Fibroblast of skin of right biceps (primary cell): ENCODE measurements at places on chromosomes 5 and 9.

DNA sequence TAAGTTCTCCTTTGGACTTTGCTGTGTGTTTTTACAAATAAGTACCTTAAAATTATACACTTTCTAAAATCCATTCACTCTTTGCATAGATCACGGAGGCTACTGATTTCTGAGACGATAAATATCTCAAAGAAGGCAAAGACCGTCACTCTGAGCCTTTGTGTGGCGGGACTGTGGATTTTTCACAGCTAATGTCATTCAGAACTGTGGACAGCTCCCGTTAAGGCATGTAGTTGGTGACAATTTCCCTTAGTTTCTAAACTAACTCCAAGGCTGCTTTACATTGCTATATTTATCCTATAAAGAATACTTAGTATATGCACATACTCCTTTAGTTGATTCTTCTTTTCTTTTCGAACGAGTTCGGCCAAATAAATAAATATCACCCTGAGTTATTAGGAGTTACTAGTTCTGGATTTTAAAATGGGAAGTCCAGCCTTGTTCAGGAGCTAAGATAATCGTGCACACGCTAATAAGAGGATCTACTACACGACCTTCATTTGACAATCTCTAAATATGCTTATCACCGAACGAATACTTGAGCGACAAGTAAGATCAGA lies 1.8 kb downstream of the HCN1 start:
- no peak for DNase-seq

GRCh38 chr9:20604562-20604961 lies 17.7 kb downstream of the MLLT3 start:
- no peak for DNase-seq

DNA sequence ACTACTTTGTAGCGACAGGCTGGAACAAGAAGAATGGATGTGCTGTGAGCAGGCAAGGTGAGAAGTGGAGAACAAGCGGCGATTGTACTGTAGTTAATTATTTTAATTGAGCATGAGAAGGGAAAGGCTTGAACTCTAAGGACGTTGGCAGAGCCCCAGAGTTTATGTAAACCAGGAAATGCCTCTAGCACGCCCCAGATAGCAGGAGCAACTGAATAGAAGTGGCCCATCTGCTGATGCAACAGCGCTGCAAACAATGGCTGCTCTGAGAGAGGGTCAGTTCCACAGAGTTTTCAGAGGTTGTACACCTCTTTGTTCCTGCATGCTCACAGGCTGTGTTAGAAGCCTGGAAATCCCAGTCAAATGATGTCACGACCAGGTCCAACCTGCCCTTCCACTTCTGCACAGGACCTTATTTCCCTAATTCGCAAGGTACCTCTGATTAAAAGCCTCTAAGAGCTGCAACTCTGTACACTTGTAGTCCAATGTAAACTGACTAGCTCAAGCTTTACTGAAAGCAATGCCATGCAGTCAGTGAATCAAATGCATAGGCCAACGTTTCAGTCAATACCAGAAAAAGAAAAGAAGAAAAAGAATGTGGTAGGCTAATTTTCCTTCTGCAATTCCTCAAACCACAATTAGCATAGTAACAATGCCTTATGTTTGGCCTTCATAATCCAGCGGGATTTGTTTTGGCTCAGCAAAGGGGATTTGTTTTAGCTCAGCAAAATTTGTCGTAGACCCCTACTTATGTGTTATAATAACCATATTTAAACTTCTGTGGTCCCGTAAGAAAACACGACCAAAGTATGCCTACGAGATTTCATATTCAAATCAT lies 119.6 kb upstream of the RETREG1 start:
- peak; percentile 79 for DNase-seq

DNA sequence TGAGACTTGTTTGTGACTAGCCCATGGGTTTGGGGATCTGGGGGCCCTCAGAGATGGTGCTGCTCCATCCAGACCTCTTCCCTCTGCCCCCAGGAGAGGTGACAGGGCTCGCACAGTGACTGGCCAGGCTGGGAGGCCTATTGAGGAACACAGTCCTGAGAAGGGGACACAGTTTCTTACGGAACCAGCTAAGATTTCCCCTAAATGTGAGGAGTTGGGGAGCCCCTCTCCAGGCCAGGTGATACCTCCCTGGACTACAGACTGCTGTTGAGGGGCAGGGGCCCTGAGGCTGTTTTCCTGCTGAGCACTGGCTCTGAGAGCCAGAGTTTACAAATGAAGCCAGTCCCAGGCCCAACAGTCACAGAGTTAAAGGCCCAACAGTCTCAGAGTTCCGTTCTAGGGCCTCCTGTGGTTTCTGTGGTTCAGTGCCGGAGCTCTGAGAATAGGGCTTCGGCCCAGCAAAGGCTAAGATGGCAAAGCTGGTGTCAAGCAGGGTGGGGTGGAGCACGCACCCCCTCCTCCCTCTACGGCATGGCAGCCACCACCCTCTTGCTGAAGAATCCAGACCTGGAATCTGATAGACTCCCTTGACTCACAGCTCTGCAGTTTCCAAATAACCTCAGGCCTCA lies 1.1 kb upstream of the SEMA4D start:
- no peak for DNase-seq

- DNase-seq: peak; percentile 41
These were observed 75.4 kb downstream of the NDUFAF2 start for GRCh38 chr5:61020415-61020814.

DNA sequence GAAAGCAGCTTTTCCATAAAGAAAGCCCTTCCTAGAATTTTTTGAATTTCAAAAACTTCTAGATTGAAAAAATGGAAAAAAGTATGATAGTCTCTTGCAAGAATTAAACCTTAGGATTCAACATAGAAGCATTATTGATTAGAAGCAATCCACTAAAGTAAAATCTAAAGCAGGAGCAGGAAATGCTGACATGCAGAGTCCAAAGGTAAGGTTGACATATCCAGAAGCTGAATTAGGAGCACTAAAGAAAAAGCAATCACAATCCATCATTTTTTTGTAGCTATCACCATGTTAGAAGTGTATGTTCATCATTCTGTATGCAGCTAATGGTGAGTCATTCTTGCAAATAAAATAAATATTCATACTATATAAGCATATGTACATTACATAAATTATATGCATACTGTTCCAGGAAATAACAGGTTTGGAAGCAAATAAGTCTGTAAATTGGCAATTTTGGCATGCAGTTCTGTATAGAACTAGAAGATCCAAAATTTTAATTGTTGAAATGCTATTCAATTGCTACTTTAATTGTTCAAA lies 39.4 kb upstream of the RNF180 start:
- no peak for DNase-seq

DNA sequence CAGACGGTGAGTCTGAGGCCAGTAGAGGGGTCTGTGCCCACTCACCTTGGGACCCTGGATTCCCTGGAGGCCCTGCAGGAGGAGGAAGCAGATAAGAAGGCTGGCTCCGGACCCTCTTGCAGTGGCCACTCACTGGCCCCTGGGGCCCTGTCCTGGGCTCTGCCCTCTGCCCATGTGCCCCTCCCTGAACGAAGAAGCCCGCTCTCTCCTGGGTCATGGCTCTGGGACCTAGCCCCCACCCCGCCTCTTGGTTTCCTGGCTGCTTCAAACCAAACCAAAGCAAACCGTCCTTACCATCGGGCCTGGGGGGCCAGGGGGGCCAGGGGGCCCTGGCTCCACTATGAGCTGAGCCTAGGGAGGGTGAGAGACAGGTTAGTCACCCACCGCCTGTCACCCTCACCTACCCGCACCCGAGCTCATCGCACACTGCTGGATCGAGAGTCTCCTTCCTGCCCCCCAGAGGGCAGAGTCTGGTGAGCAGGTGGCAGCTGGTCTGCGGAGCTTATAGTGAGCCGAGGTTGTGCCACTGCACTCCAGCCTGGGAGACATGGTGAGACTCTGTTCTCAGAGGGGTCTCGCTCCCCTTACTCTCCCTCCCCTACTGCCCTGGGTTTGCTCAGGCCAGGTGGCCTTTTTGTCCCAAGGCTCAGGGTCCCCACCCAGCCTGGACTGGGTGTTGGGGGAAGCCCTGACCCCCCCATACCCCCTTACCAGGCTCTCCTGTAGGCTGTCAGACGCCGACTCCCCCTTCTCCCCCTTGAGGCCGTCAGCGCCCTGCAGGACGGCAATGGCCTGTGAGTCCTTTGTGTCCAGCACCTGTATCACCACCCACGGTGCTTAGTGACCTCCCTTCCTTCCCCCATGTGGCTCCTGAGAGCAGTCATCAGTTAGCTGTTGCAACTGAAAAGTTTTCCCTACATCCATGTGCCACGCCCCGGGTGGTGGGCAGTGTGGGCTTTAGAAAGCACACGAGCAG lies 15.2 kb upstream of the PHYKPL start:
- DNase-seq: no peak

DNA sequence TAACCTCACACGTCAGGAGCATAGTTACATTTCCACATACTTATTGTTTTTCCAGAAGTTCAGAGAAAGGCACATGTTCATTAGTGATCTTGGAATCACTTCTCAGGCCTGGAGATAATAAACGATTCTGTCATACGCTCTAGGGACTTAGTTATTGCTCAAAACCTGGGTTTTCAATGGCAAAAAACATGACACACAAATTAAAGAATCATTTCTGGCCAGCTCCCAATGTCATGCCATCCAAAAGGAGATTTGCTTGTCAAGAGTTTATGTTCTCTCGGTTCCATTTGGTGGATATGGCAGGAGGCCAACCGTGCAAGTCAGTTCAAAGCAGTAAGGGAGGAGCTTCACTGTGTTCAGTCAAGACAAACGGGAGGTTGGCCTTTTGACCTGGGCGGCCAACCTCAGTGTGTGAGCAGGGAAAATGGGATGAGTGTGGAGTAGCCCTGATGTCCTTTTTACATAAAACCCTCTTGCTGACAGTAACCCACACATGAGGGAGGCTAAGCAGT lies 123.4 kb downstream of the NXNL2 start:
- peak; percentile 61 for DNase-seq

DNA sequence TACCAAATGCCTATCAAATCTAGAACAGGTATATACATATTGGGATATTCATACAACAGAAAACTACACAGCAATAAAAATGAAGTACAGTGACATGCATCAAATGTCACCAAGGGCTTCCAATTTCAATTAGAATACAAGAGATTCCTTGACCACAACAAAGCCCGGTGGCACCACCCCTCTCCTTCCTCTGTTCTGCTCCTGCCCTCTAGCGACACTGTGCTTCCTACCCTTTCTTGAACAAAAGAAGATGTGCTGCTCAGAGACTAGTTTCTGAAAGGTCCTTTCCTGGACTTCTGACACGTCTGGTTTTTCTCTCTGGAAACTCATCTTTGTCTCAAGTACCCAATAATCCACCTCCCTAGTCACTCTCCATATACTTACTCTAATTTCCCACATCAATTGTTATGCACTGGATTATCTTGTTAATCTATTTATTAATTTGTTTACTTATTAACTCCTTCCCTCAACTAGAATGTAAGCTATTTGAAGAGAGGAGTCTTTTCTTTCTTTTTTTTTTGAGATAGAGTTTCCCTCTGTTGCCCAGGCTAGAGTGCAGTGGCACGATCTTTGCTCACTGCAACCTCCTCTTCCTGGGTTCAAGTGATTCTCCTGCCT lies 70.4 kb upstream of the CTSV start:
- DNase-seq: peak; percentile 5

DNA sequence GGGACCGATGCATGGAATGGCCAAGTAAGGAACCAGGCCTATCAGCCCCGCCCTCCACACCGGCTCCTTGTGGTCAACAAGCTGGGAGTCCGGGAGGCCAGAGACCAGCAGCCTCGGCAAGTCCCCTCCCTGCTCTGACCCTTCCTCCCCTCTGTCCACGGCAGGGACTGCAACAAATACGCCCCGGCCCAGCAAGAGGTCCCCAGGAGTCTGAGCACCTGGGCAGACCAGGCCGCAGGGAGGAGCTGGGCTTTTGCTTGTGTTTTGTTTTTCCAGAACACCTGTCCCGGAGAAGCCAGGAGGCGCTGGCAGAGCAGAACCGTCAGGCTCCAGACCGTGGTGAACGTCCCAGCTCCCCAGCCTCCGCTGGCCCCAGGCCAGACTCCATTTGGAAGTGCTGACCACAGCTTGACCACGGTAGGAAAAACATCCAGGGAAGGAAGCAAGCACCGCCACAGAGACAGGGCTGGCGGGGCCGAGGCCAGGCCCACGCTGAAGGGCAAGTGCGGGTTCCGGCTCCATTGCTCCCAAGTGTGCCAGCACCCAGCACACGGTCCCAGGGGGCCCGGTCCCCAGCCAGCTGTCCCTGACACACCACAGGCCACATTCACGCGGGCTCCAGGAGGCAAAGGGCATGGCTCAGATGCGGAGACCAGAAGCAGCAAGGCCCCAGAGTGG lies 56.7 kb downstream of the VAV2 start:
- peak; percentile 48 for DNase-seq

GRCh38 chr9:77731930-77732329 lies 83.8 kb upstream of the GNA14 start:
- DNase-seq: no peak

- no peak for DNase-seq
These were observed 45.0 kb downstream of the NEURL1B start for GRCh38 chr5:172686111-172686510.

GRCh38 chr5:16805486-16805885 lies 130.6 kb downstream of the MYO10 start:
- peak; percentile 81 for DNase-seq

DNA sequence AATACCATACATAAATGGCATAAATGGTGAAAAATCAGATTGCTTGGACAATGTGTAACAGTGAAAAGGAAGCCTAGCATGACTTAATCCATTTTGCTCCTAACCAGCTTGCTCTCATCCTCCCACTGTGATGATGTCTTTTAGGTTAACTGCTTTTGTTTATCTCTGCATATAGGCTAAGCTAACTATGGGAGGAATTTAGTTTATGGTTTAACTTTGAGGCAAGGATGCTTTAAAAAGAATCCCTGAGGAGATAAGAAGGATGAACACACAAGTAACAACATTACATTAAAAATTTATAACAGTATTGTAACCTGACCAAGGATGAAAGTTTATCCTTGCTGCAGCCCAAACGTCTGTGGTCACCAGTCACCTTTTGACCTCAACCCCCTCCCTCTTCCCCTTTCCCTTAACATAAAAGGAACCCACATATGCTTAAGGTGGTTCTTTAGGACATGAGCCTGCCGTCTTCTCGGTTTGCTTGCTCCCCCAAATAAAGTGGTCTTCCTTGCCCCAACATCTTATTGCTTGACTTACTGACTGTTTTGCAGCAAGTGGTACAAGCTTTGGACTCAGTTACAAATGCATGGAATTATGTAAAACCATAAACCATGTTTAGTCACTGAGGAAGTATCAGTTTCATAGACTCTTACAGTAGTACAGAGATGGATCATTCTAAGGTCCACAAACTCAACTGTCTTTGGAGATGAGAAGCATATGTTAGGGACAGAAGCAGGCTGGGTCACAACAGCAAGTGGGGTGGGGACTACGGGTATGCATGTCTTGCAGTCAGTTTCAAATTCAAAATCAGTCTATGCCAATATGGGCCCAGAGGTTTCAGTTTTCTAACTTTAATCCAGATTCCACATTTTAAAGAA lies 31.3 kb downstream of the AGXT2 start:
- no peak for DNase-seq

- peak; percentile 41 for DNase-seq
These were observed 7.8 kb downstream of the RAPGEF1 start for GRCh38 chr9:131732061-131732526.
